Fibroblast of lung (primary cell): ENCODE measurements at places on chromosomes 6 and 20.
A peak's percentile ranks its signal among the peaks of the same experiment; 100 is the strongest.

DNA sequence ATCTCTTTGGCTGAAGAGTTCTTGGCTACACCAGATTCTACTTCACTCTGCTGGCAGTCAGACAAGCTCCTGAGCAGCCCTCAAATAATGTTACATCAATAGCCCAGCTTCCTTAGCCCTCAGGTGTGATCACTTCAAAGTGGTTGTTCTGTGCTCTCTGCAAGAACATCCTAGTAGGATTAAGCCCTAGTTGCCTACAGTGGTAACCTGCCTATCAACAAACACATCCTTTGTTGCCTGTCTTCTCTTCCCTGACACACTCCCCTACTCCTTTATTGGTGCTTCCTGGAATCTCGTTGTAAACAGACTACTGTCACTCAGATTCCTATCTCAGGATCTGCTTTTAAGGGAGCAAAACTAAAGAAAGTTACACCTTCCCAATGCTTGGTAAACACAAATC lies 45.1 kb upstream of the TASP1 start:
- H3K36me3 ChIP-seq, result no peaks in the 10 kb centered on the region
- H3K27ac ChIP-seq, result no peak overlapping the region
- no peaks in the 10 kb centered on the region for H3K27me3 ChIP-seq
- no peak overlapping the region for H3K4me3 ChIP-seq
- DNase-seq, result no peak

DNA sequence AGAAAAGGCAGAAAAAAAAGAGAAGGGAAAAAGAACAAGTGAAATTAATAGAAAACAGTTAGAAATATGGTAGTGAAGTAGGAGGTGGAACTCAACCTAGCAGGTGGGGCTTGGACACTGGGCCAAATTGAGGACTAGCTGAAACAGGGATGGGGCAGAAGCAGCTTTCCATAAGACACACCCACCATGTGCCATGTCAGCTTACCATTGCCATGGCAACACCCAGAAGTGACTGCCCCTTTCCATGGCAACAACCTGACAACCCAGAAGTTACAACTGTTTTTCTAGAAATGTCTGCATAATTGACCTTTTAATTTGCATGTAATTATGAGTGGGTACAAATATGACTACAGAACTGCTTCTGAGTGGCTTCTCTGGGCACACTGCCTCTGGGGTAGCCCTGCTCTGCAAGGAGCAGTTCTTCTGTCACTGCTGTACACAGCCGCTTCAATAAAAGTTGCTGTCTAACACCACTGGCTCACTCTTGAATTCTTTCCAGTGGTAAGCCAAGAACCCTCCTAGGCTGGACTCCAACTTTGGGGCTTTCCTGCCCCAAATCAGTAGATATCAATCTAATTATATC lies 35.9 kb upstream of the SLC24A3 start:
- H3K4me1 ChIP-seq, result no peaks in the 10 kb centered on the region
- H3K27ac ChIP-seq, result no peak overlapping the region
- no peak overlapping the region for H3K4me3 ChIP-seq

DNA sequence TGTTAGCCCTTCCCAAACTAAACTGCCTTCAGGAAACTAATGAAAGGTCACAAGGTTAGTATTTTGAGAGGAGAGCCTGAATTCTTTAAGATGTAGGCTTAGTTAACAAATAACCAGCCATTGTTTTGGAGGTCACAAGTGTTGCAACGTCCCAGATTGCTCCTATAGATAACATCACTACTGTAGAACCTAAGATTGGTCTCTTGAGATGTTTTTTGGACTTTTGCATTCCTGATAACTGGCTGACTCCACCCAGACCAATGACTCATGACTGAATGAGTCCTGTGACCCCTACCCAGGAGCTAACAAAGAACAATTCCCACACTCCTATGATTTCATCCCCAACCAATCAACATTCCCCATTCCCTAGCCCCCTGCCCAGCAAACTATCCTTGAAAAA lies 178.8 kb downstream of the SCP2D1 start:
- H3K27ac ChIP-seq, result no peak overlapping the region
- H3K4me3 ChIP-seq, result no peak overlapping the region
- H3K36me3 ChIP-seq, result no peaks in the 10 kb centered on the region
- no peaks in the 10 kb centered on the region for H3K27me3 ChIP-seq
- H3K4me1 ChIP-seq, result no peaks in the 10 kb centered on the region

DNA sequence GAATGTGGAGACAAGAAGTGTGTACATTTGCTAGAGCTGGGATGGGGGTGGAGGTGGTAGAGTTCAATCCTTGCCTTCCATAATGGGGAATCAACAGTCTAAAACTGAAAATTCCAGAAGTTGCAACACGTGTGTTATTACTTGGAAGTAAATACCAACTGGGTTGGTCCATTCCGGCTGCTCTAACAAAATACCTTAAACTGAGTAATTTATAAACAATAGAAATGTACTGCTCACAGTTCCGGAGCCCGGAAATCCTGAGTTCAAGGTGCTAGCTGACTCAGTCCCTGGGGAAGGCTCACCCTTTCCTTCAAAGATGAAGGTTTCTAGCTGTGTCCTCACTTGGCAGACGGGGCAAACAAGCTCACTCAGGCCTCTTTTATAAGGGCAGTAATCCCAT lies 59.0 kb downstream of the RIN2 start:
- no peak overlapping the region for H3K4me3 ChIP-seq
- peak; percentile 54 for DNase-seq

- no peaks in the 10 kb centered on the region for H3K27me3 ChIP-seq
- H3K4me3 ChIP-seq, result no peak overlapping the region
- no peaks in the 10 kb centered on the region for H3K36me3 ChIP-seq
- peaks cover under 1% of the 10 kb centered on the region for H3K4me1 ChIP-seq
- no peak overlapping the region for H3K27ac ChIP-seq
- no peak for DNase-seq
Measured at GRCh38 chr6:333379-334002, 41.2 kb downstream of the DUSP22 start.

DNA sequence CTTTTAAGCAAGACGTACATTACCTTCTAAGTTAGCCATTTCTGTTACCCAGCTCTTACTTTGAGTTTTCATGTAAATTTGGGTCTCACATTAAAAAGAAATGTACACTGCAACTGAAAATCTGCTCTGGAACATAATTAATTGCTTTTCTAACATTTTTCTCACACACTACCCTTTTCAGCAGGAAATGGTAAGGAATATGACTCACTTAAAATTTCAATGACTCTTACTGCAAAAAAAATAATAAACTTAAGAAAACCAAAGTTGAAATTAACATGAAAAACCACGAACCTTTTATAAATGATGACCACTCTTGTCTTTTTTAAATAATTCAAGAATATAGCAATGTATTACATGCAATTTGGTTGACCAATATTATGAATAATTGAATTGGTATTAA lies 1.3 kb downstream of the CGA start:
- no peak overlapping the region for H3K27ac ChIP-seq
- DNase-seq, result peak; percentile 25
- no peak overlapping the region for H3K4me3 ChIP-seq
- no peaks in the 10 kb centered on the region for H3K36me3 ChIP-seq
- no peaks in the 10 kb centered on the region for H3K27me3 ChIP-seq
- H3K4me1 ChIP-seq, result peaks cover 3% of the 10 kb centered on the region

- DNase-seq, result no peak
- peak overlapping the region; percentile 70 for H3K4me3 ChIP-seq
- H3K27me3 ChIP-seq, result no peaks in the 10 kb centered on the region
- H3K4me1 ChIP-seq, result no peaks in the 10 kb centered on the region
- H3K36me3 ChIP-seq, result no peaks in the 10 kb centered on the region
- H3K27ac ChIP-seq, result no peak overlapping the region
Measured at GRCh38 chr6:12956991-12957320, 240.4 kb downstream of the PHACTR1 start.

DNA sequence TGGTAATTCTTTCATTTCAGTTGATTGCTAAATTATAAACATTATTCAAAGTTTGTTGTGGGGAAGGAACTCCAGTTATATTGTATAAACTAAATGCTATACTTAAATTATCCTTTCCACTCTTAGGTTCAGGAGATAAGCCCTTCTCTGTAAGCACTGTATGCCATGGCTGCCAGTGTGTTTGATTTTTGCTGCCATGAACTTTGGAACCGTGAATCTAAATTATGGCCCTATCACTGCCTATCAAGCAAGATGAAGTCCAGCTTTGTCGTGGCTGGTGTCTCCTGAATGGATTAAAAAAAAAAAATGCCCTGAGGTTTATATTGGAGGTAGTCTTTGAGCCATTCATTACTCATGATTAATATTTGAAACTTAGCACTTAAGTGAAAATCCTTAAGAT lies 44.7 kb downstream of the CDC5L start:
- no peak overlapping the region for H3K27ac ChIP-seq
- H3K4me3 ChIP-seq, result no peak overlapping the region
- no peaks in the 10 kb centered on the region for H3K27me3 ChIP-seq
- H3K36me3 ChIP-seq, result no peaks in the 10 kb centered on the region

DNA sequence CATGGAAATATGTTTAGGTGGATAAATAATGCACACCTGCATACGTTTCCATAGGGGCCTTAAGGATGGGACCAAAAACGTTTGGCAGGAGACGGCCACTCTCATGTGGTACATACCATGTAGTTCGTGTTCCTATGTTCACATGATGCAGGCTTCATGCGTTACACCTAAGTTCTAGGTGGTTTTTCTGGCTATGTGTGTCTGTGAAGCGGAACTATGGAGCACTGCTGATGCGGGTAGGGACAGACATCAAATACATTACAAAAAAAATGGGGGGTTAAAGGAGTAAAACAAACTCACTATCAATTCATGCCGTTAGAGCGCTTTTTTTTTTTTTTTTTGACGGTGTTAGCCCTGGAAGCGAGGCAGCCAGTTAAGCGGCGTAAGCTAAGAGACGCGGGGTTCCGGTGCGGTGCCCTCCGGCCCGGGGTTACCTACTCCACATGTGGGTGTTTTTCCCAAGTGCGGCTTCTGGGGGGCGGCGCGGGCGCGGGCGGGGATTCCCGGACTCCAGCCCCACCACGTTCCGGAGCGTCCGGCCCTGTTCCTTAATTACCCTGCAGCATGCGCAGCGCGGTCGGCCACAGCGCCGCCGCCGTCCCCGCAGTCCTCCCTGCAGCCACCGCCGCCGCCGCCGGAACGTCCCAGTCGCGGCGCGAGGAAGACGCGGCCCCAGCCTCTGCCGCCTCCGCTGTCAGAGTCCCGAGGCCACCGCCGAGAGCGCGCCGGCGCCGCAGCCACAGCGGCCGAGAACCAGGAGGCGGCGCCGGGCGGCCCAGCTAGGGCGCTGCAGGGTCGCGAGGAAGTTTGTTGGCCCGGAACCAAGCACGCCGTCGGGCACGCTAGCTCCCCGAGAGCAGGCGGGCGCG lies 648 bp downstream of the COL19A1 start:
- peak overlapping the region; percentile 45 for H3K4me3 ChIP-seq
- no peak overlapping the region for H3K27ac ChIP-seq
- H3K4me1 ChIP-seq, result peaks cover 4% of the 10 kb centered on the region
- H3K36me3 ChIP-seq, result no peaks in the 10 kb centered on the region

- DNase-seq, result peak; percentile 2
- H3K4me1 ChIP-seq, result no peaks in the 10 kb centered on the region
- H3K27ac ChIP-seq, result no peak overlapping the region
- H3K27me3 ChIP-seq, result no peaks in the 10 kb centered on the region
- no peaks in the 10 kb centered on the region for H3K36me3 ChIP-seq
- H3K4me3 ChIP-seq, result no peak overlapping the region
Measured at GRCh38 chr6:68040312-68040778, 594.7 kb upstream of the ADGRB3 start.

- H3K4me3 ChIP-seq, result no peak overlapping the region
- peak; percentile 10 for DNase-seq
- H3K4me1 ChIP-seq, result no peaks in the 10 kb centered on the region
Measured at GRCh38 chr6:141866731-141867497, 265.8 kb upstream of the GJE1 start.

- H3K36me3 ChIP-seq, result no peaks in the 10 kb centered on the region
- no peak for DNase-seq
- H3K4me1 ChIP-seq, result peaks cover 8% of the 10 kb centered on the region
- H3K27ac ChIP-seq, result no peak overlapping the region
- H3K4me3 ChIP-seq, result no peak overlapping the region
Measured at GRCh38 chr6:158703111-158703836, 53.4 kb downstream of the SYTL3 start.

DNA sequence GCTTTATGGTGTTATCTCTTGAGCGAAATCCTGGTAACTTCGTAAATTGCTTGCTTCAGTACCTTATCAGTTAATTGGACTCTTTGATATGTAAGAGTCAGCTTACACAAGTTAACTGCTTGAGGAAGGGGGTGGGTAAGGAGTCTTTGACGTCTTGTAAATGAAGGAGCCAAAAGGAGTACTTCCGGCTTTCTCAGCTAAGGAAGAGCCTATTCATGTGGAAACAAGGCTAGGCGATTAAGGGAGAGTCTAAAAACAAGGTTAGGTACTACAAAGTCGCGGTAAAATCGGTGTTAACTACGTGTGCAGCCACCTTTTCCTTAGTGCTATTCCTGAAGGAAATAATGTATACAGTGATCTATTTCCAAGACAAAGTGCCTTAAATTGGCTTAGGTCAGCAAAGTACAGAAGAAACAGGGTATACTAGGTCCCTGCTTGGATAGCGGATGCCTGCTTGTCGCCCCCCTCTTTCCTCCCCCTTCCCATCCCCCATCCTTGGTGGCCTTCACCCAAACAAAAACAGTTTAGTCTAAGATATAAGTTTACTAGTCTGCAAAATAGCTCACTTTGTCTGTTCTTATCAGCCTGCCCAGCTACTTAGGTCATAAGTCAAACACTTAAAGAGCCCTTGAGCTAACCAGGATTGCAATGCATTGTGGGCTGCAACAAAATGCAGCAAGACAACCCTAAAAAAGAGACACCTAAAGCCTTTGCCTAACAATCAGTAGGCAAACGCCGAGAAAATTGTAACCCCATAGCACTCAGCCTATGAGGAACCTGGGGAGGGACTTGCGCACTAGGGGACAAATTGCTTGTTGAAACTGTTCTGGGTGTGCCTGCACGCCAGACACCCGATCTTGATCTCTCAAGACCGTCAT lies 147.3 kb downstream of the TRIM27 start:
- no peak overlapping the region for H3K4me3 ChIP-seq
- no peaks in the 10 kb centered on the region for H3K36me3 ChIP-seq
- H3K27me3 ChIP-seq, result peaks cover 40% of the 10 kb centered on the region
- H3K27ac ChIP-seq, result no peak overlapping the region

DNA sequence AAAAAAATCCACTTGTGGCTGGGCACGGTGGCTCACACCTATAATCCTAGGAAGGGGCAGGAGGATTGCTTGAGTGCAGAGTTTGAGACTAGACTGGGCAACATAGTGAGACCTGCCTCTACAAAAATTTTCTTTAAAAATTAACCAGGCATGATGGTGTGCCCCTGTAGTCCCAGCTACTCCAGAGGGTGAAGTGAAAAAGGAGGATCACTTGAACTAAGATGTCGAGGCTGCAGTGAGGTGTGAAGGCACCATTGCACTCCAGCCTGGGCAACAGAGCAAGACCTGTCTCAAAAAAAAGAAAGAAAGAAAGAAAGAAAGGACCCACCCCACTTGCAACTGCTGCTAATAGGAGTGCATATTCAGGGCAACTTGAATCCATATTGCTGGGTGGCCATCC lies 13.7 kb upstream of the SNX3 start:
- no peak overlapping the region for H3K4me3 ChIP-seq
- H3K36me3 ChIP-seq, result no peaks in the 10 kb centered on the region
- no peak overlapping the region for H3K27ac ChIP-seq
- no peak for DNase-seq
